NCI-H774 (cell line): ENCODE measurements at places on chromosomes 12 and 14.

DNA sequence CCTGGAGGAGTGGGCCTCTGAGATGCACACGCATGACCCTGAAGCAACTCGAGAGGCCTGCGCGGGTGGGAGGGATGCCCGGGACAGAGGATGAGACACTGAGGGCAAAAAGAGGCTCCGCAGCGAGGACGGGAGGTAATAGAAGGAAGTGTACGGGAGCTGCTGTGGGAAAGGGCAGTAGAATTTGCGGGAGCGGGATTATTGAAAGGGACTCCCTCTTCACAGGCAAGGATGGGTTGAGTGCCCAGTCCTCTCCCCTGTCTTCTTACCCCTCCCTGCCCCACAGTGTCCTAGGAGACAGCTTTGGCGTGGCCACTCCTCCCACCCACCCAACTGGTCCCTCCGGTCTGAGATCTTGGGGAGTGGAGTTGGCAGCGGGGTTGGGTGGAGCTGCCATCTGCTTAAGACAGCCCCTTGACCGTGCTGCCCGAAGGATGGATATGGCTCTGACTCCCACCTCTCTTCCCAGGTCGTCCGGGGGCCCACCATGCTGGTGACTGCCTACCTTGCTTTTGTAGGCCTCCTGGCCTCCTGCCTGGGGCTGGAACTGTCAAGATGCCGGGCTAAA is 15.7 kb upstream of the ESPL1 start:
- no peak for DNase-seq

DNA sequence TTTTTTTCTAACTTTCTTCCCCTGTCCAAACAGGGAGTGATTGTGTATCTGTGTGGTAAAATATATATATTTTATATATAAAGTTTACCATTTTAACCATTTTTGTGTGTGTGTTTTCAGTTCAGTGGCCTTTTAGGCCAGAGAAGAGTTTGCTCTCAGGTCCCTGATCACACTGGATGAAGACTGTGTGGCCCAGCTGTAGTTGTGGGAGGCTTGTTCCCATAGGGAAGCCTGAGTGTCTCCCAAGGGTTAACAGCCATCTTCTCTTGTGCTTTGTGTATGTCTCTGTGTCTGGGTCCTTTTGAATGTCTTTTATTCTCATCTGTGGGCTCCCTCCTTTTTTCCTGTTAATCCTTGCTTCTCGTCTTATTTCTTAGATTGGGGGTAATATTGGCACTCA is 23.4 kb downstream of the CGRRF1 start:
- no peak for DNase-seq

DNA sequence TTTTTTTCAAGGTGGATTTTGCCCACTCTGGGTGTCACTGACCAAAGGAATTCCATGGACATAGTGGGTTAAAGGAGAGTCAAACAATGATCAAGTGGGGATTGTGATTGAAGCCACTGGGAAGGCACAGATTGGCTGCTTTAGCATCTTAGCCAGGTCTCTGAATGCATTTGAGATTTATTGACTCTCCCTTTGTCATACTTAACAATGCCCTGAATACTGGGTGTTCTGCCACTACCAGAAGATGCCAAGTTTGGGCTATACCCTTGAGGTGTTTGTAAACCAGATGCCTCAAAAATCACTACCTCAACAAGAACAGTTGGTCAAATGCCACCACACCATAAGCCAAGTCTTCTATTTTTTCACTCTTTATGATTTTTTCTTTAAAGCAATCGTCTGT is 114.8 kb downstream of the GTF2A1 start:
- no peak for DNase-seq

- DNase-seq = peak; percentile 77
These were observed 94.7 kb downstream of the SLC2A13 start for GRCh38 chr12:40010899-40011774.

DNA sequence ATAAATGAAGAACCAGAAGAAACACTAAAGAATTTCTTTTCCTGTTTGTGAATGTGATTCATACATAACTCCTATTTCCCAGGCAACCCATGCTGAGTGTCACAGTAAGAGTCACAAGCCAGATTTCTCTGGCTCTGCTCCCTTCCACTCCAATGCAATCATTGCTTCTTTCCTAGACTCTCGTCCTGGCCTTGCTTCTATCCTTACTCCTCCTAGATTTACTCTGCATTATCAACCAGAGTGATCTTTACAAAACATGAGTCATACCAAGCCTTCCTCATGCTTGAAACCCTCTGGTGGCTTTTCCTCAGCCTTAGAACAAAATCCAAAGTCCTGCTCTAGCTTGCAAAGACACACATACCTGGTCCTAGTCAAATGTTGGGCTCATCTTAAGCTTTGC is 13.3 kb downstream of the IL22 start:
- DNase-seq = no peak

GRCh38 chr12:27331291-27331926 is 1.2 kb upstream of the BMAL2 start:
- DNase-seq = no peak

DNA sequence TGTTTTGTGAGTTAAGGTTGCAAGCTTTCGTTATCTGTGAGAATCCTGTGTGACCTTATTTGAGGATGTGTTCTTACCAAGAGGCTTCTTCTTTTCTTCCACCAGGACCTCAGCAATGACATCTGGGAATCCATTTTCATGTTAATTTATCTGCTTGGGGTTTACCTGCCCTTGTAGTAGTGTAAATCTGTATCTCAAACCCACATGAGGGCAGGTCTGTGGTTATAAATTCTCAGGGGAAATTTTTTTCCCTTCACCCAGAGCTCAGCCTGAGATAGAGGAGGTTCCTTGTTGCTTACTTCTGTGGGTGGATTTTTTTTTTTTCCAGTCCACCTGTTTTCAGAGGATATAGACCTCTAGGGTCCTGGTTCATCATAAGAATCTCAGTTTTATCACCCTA is 70.8 kb downstream of the AKAP6 start:
- DNase-seq = no peak

DNA sequence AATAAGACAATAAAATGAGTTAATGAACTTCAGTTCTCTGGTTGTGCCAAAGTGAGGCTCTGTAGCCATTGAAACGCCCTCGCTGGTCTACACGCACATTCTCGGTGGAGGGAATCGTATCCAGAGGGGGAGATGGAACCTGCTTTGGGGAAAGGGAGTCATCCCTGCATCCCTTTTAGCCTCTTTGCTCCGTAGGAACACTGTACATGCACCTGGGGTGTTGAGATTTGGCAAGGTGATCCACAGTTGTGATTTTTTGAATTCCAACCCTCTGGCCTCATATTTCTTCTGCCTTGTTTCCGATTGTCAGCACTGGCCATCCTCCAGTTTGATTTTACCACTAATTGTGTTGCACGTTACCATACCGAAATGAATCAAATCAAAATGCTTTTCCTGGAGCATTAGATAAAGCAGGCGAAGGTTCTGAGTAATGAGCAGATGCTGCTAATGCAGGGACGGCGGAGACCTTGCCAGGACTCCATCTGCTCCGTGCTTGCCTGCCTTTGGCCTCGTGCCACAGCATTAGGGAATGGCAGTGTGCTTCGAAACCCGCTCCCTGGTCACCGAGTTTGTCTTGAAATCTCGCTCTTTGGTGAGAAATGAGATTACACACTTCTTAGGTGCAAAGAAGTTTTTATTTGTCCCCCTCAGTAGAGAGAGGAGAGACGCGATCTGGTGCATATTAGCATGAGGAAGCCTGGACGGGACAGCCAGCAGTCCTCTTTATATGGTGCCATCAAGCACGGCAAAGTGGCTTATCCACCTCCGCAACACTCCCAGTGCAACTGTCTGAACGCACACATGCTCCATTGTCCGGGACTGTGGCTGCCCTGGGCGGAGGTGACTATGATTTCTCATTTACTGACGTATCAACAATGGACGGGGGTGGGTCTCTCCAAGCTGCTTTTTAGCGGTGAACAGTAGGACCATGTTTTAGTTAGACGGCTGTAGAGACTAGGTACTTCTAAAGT is 59.1 kb downstream of the FBXW8 start:
- DNase-seq = no peak

GRCh38 chr12:16154990-16155389 is 122.5 kb downstream of the SLC15A5 start:
- no peak for DNase-seq

DNA sequence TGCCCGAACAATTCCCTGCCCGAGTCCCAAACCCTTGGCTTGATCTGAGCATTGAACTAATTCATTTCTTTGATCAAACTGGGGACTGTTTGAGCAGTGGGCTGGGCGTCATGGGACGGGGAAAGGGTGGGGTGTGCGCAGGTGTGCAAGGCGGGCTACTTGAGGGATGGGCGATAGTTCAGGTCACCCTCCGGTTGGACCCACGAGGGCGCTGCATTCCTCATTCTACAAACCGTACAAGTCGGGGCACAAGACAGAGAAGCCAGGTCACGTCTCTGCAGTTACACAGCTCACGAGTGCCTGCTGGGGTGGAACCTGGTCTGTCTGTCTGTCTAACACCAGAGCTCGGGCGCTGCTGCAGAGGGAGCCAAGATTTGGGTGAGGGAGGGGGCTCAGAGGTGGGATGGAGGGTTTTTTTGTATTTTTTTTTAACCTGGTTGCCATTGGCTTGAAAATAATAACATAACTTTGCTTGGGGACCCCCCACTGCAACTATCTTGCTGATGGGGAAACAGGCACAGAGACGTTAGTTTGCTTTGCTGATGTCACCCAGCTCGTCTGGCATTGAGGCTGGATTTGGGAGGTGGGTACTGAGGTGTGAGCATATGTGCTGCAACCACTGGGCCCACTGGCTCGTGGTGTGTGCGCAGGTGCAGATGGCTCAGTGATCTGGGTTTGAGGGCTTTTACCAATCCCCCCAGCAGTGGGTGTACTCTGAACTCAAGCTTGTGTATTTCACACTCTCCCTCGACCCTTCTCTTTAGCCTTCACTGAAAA is 7.6 kb upstream of the RTL1 start:
- no peak for DNase-seq

DNA sequence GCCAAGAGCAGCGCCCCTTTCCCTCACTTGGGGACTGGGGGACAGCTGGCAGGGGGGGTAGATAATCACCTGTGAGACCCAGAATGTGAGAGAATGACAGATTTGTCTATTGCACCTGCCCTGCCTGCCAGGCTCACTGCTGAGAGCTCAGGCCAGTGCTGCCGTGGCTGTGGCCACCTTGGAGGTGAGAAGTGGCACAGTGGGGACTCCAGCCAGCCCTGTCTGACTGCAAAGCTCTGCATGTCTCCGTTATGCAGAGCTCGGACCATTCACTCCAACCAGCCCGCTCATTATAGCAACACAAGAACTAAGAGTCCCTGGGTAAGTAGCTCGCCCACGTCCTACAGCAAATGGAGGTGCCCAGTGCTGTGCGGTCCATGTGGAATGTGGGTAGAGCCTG is 88.8 kb downstream of the DICER1 start:
- DNase-seq = no peak

DNA sequence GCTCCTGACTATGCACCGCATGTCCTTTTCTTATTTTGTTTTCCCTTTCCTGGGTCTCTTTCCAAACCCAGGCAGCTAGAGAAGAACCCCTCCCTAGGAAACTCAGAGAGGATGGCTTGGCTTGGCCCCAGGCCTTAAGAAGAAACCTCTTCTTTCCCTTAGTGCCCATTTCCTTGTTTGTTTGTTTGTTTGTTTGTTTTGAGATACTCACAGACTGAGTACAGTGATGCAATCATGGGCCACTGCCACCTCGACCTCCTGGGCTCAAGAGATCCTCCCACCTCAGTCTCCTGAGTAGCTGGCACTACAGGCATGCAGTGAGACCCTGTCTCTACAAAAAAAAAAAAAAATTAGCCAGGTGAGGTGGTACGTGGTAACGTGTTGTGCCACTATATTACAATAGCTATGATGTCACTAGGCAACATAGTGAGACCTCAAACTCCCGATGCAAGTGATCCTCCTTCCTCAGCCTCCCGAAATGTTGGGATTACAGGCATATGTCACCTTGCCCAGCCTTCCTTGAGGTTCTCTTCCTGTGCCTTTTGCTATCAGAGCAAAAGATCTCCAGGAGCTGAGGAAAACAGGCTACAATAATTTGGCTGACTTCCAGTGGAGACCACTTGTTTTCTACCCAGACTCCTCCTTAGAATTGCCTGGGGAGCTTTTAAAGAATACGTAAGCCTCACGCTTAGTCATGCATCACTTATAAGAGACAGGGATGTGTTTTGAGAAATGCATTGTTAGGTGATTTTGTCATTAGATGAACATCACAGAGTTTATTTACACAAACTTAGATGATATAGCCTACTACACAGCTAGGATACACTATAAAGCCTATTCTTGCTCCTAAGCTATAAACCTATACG is 34.5 kb upstream of the LGALS3 start:
- no peak for DNase-seq

DNA sequence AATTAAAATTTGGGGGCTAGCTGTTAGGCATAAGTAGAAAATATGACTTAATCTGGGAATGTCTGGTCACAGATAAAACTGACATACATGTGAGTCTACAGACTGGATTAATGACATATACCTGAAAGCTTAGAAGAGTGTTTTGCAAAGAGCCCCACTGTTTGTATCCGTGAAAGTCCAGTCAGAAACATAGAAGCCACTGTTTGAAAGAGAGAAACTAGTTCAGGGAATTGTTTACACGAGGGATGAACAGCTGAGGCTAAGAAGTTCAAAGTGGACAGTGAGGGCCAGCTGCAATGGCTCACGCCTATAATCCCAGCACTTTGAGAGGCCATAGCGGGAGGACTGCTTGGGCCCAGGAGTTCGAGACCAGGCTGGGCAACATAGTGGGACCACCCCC is 36.2 kb upstream of the SGPP1 start:
- DNase-seq = no peak

GRCh38 chr12:80413462-80413861 is 30.6 kb upstream of the PTPRQ start:
- no peak for DNase-seq

DNA sequence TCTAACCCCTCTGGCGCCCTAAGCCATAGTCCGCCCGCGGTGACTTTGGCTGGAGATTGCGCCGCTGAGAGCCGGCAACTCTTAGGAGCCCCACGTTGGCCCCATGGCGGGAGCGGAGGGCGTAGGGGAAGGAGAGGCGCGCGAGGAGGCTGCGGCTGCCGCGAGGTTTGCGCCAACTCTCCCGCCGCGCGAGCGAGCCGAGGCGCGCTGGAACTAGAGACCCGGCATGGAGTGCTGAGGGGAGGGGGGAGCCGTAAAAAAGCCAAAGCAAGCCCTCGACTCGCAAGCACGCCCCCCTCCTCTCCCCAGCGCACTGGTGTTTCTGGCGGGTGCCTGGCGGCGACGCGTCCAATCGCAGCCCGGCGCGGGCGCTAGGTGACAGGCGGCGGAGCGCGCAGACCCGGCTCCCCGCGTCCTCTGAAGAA is at the start of gene SYT10:
Gene SYT10, minus strand, starts transcription at position 233 of the 425 bp plus-strand sequence. CDS start 297 bp downstream, outside the sequence.
- DNase-seq = peak; percentile 78

DNA sequence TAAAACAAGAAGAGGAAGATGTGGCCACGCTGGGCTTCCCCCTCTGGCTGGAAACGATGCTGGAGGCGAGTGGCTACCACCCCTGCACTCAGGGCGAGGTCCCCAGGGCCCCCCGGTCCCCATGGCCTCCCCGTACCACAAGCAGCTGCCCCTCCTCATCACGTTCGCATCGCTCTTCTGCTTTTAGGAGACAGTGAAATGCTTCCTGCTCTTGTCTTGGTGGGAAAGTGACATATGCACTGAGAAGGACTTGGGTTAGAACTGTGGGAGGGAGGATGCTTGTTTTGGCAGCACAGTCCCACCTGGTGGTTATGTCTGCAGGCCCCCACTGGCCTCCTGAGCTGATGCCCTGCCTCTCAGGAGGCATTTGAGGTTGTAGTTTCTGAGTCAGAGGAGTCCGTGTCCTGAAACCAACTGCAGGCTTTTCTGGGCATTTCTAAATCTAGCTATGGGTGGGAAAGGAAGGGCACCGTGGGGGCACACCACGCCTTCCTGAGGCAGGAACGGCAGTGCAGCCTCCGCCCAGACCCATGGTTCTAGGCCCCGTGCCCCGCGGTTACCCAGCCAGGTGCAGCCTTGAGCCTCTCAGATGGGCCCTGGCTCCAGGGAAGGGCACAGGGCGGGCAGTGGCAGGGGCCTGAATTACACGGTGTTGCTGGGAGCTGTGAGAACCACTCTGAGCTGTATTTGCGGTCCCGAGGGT is 139.3 kb downstream of the ADGRD1 start:
- DNase-seq = no peak
